Activated CD4-positive, alpha-beta memory T cell treated with anti-CD3 and anti-CD28 coated beads for 36 hours (primary cell): ENCODE measurements at places on chromosomes 5 and 9. TPM values are rescaled to one million over a fixed set of nuclear protein-coding genes. Genes with fewer than 3 reads are reported as not detected.

SPEF2 gene
- 13.0 TPM for total RNA-seq

GRCh38 chr5:39211773-39212172, 7.6 kb downstream of the FYB1 start:
- DNase-seq = peak; percentile 49
- peak overlapping the region; percentile 95 for H3K27ac ChIP-seq
- H3K36me3 ChIP-seq = peaks cover 6% of the 10 kb centered on the region
- H3K27me3 ChIP-seq = no peaks in the 10 kb centered on the region

RFESD gene
- total RNA-seq = 8.8 TPM

DNA sequence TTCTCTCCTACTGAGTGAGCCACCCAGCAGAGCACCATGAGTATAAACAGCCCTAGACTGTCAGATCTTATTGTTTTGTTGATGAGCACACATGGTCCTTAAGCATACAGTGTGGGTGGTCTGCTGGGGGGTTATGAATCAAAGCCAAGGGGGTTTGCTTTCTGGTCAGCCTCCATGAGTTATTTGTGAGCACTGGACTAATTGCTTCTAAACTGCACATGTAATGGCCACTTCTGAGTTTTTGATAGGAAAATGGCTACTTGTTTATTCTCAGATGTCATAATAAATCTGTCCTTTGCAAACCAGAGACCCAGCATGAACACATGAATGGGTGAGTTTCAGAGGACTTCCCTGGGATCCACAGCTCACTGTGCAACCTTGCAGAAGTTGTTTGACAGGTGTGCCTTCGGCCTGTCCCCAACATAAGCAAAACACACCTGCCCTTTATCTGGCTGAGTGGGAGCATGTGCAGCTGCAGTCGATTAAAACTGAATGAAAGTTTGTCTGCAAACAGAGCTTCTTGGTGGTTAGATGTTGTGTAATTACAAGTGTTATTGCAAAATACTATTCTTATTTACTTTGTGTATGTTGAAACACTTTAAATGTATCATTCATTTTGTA, 35.9 kb downstream of the MAMDC2 start:
- DNase-seq = no peak
- H3K4me3 ChIP-seq = no peak overlapping the region
- H3K27me3 ChIP-seq = peaks cover 8% of the 10 kb centered on the region
- no peaks in the 10 kb centered on the region for H3K4me1 ChIP-seq
- H3K27ac ChIP-seq = no peak overlapping the region

DNA sequence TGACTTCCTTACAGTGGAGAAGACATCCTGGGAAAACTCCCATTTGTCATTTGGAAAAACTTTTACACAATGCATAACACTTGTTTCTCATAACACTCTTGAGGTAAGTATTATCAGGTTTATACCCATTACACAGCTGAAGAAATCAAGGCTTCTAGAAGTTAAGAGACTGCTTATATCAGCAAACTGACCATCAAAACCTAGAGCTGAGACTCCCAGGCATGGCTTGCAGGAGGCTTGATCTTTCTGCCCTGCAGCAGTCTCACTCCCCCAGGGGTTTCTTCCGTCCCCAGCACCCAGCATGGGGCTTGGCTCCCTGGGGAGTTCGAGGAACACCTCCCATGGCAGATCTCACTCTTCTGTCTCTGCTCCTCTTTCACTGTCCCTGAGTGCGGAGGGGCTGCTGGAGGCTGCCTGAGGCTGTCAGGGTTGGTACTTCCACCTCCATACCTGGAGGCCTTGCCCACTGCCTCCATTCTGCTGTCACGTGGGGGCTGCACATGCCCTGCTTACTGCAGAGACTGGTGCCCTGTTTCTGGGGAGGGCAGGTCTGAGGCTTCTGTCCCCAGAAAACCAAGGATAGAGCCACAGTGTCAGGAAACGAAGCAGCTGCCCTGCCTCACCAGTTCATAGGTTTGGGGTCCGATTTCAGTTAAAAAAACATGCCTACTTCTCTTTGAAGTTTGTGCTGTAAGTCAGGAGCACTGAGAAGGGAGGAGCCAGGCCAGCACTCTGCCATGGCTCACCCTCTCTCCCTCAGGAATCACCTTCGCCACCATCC, 202.5 kb downstream of the PAX5 start:
- H3K27me3 ChIP-seq = peaks cover 2% of the 10 kb centered on the region
- no peak overlapping the region for H3K4me3 ChIP-seq
- H3K27ac ChIP-seq = no peak overlapping the region
- no peaks in the 10 kb centered on the region for H3K36me3 ChIP-seq
- no peak for DNase-seq

NR5A1 gene
- total RNA-seq = not detected

MARCHF3 gene
- total RNA-seq = 4.4 TPM

DNA sequence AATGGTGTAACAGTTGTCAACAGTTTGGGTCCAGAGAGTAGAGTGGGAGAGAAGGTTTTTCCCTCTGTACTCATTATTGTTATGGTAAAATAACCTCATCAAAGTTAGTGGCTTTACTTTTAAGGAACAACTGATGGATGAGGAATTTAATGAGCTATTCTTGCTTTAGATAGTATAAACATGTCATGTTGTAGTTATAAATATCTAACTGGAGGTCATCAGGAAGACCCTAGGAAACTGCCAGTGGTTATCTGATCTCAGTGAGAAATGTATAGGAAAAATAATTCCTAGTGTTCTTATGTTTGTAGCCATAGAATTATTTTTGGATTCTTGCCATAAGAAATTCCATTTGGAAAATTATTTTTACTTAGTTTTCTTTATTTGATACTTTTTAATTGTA, 4.1 kb downstream of the ERCC6L2 start:
- no peak overlapping the region for H3K27ac ChIP-seq
- peaks cover 35% of the 10 kb centered on the region for H3K4me1 ChIP-seq
- no peaks in the 10 kb centered on the region for H3K27me3 ChIP-seq
- no peak overlapping the region for H3K4me3 ChIP-seq
- no peak for DNase-seq

TNC gene
- 0.52 TPM for total RNA-seq

PCDH1 gene
- total RNA-seq = not detected

DNA sequence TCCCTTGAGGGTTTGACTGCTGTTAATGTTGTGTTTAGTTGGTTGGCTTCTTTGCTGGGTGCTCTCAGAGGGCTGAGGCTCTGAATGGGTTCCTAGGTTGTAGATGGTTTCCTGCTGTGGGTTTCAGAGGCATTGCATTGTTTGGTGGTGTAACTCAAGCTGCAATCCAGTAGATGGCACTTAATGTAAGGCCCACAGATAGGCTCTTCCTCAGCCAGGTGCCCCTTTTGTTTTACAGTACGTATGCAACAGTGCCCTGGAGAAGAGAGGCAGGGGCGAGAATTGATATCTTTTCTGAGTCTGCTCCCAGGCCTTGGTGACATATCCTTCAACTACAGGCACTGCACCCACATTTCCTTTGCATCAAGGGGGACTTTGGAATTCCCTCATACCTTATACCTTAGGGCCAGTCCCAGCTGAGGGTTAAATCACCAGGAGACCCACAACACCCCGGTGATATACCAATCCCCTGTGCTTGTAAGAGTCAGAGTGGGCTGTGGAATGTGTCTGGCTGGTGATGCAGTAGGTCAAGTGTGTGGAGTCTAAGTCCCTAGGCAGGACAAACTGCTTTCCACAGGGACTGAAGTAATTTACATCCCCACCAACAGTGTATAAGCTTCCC, 7.0 kb upstream of the UGT3A2 start:
- peaks cover 5% of the 10 kb centered on the region for H3K27me3 ChIP-seq
- H3K27ac ChIP-seq = no peak overlapping the region
- no peak for DNase-seq
- no peaks in the 10 kb centered on the region for H3K36me3 ChIP-seq
- H3K4me1 ChIP-seq = peaks cover 4% of the 10 kb centered on the region

GRCh38 chr5:67400752-67401151, 204.2 kb upstream of the CD180 start:
- no peaks in the 10 kb centered on the region for H3K4me1 ChIP-seq
- H3K27ac ChIP-seq = no peak overlapping the region
- H3K4me3 ChIP-seq = no peak overlapping the region
- no peaks in the 10 kb centered on the region for H3K36me3 ChIP-seq
- H3K27me3 ChIP-seq = peaks cover 1% of the 10 kb centered on the region

LCN15 gene
- not detected for total RNA-seq
